ENCODE measurements at places on chromosomes 13 and 19.

DNA sequence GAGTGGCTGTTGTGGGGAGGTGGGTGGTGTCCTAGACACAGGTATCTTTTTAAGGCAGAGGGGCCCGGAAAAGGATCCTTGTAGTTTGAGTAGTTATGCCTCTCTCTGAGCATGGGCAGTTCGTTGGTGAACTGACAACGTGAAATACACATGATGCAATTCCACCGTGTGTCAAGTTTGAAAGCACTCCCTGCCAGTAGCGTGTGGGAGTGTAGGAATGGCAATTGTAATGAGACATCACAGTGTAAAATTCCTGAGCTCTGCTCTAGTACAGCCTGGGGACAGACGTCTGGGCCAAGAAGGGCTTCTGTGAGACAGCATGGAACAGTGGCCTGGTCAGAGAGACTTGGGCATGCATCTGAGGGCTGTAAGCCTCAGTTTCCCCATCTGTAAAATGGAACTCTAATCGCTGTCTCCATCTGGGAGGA lies 10.4 kb upstream of the ASF1B start:
- DNase-seq: no peak

GRCh38 chr13:48994706-48995105 lies 19.0 kb downstream of the FNDC3A start:
- no peak for DNase-seq

GRCh38 chr13:99307247-99307646 lies at the start of gene GPR183:
Gene GPR183, minus strand, starts transcription at chr13:99307399. Its CDS starts 11,254 bp downstream, at chr13:99296145.
- peak; percentile 80 for DNase-seq

- DNase-seq: peak; percentile 39
Observed at GRCh38 chr19:55454787-55455243, 6.6 kb downstream of the ISOC2 start.

- DNase-seq: no peak
Observed at GRCh38 chr13:113854238-113855011, 9.5 kb downstream of the GAS6 start.

Data from memory B cell (primary cell).